SJSA1 (cell line): ENCODE measurements at places on chromosomes 12 and 14. TPM values are rescaled to one million over a fixed set of nuclear protein-coding genes. Genes with fewer than 3 reads are reported as not detected.

DNA sequence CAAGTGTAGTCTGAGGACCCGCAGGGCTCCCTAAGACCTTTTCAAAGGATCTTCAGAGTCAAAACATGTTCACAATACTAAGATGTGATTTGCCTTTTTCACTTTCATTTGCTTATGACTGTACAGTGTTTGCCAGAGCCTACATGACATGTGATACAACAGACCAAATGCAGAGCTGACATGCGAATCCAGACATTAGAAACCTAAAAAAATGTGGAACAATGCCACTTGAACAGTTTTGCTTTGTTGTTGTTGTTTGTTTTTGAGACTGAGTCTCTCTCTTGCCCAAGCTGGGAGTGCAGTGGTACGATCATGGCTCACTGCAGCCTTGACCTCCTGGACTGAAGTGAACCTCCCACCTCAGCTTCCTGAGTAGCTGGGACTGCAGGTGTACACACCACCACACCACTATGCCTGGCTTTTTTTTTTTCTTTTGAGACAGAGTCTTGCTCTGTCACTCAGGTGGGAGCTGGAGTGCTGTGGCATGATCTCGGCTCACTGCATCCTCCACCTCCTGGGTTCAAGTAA lies 5.3 kb upstream of the RAB35 start:
- DNase-seq = no peak

- DNase-seq = peak; percentile 79
These were observed 48.6 kb upstream of the PPM1H start for GRCh38 chr12:62983594-62983993.

- no peak for DNase-seq
These were observed 16.6 kb upstream of the MCRS1 start for GRCh38 chr12:49584591-49584990.

DNA sequence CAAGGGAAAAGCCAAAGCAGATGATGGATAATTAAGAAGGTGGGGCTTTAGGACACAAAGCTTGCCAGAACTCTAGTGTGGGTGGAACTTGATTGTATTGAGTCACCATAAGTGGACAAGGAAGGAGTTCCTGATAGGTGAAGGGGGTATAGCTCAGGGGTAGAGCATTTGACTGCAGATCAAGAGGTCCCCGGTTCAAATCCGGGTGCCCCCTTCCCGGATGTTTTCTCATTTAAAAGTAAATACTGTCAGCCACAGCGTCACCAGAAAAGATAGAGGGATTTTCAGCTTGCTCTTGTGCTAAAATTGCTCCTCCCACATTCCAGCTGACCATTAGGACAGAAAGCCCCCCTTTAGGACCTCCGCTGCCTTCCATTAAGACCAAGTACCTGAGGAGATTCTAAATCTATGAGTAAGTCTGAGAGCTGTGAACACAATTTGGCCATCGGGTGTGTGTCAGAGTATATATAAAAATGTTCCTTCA lies 36.6 kb downstream of the DCAF4 start:
- peak; percentile 56 for DNase-seq

DNA sequence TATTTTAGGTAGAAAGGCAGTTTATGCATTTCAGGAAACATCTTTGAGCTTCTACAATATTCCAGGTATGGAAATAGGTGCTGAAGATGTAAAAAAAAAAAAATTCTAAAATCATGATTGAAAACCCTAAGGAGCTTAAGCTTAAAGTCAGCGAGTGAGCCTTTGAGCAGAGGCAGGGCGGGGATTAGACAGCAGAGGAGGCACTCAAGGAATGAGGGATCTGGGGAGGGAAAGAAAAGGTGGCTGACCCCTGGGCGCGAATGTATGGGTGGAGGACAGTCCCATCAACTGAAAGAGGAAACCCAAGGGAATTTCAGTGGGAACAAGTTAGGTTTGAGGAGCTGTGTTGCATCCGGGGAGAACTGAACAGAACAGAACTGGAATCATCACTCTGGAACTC lies 6.4 kb upstream of the PTMS start:
- no peak for DNase-seq

GRCh38 chr12:79326663-79327062 lies 364.1 kb downstream of the PAWR start:
- DNase-seq = no peak

DNA sequence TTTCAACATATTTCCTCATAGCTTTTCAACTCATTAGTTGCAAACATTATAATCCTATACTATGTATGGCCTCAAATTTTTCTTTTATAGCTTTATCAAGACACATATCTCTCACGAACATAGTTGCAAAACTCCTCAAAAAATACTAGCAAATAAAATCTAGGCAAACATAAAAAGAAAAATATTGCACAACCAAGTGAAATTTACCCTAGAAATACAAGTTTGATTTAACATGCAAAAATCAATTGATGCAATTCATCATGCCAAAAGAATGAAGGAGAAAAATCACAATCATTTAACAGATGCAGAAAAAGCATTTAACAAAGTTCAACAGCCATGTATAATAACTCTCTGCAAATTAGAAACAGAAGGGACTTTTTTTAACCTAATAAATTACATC lies 33.3 kb upstream of the KCNH5 start:
- no peak for DNase-seq

- DNase-seq = no peak
These were observed 547.1 kb upstream of the USP15 start for GRCh38 chr12:61713121-61713520.

DNA sequence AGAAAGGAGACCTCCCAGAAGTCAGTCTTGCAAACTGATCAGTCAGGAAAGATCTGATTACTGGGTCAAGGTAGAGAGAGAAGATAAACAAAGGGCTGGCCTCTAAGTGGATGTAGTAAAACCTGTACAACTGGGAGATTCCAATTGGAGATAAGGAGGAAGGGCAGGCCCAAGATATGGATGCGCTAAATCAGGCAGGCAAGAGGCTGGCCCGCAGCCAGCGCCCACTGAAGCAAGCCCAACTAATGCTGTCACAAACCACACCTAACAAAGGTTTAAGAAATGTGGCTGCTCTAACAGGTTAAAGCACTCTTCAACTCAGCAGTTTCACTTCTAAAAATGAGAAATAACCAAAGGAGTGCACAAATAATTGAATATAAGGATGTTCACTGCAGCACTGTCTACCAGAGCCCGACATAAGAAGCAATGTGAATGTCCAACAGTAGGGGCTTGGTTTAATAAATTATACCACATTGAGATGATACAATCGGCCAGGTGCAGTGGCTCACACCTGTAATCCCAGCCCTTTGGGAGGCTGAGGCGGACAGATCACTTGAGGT lies 4.7 kb downstream of the GLTP start:
- DNase-seq = no peak

GRCh38 chr12:67632005-67632404 lies 16.5 kb upstream of the DYRK2 start:
- no peak for DNase-seq

DNA sequence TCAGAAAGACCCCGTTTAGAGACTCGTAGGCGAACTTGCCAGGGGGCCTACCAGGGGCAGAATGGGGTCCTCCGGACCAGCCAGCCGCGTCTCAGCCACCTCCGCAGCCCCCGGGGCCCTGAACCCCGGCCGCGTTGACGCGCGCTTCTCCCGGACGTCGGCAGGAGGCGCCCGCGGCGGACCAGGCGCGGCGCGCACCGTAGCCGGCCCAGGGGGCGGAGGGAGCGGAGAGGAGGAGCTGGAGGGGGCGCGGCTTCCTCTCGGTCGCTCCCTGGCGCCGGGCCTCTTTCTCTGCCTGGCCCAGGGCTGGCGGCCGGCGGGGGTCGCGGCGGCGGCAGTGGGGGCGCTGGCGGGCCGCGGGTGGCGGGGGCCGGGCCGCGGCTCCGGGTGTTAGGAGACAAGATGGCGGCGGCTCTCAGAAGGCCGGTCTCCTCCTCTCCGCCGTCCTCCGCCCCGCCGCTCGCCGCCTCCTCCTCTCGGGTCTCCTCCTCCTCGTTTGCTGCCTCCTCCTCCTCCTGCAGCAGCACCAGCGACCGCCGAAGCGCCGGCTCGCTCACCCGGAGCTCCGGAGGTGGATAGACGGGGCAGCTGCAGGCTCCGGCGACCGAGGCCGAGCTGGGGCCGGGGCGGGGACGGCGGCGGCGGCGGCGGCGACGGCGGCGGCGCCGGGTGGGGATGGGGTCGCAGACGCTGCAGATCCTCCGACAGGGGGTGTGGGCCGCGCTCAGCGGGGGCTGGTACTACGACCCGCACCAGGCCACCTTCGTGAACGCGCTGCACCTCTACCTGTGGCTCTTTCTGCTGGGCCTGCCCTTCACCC lies at the start of gene PCNX1:
Gene PCNX1 (plus strand): TSS at position 284 of the 820 bp plus-strand sequence. CDS start 392 bp downstream, at position 676.
- DNase-seq = peak; percentile 83

- no peak for DNase-seq
These were observed 29.1 kb upstream of the ANO6 start for GRCh38 chr12:45186762-45187161.

- peak; percentile 49 for DNase-seq
These were observed 112.3 kb upstream of the DNM1L start for GRCh38 chr12:32566663-32567295.

GRCh38 chr12:102685841-102686240 lies 205.5 kb upstream of the IGF1 start:
- no peak for DNase-seq

DNA sequence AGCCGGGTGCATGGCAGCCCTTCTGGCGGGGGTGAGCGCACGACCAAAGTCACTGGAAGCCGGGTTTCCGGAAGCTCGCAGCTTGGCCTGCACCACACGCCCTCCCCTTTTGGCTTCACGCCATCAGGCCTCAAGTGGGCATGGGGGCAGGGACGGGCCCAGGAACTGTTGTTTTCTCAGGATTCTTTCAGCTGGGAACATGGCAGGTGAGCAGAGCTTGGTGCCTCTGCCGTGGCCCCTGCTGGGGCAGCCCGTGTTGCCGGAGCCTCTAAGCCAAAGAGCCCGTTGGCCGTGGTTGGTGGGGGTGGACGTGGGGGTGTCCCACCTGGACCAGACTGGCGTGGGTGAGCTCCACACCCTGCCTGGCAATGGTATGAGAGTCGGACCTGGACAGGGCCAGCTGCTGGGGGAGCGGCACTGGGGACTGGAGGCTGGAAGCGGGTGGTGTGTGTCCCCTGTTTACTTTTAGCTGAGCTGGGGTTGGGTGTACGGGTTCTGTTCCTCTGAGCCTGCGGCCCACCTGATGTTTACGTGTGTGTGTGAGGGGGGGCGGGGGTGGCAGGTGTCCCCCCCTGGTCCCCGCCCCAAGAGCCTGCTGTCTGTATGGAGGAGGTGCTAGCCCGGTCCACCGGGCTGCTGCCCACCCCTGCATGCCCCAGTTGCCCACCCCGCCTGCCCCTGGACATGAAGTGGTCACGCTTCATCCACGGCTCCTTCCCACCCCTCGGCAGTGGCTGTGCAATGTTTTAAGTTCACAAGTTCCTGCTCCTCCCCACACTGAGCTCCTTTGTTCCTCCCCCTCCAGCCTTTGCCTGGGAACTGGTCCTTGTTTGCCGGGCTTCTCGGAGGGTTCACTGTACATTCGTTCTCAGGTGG lies 28.7 kb upstream of the PLD4 start:
- DNase-seq = no peak

GRCh38 chr12:76183459-76184186 lies 99.1 kb upstream of the NAP1L1 start:
- peak; percentile 89 for DNase-seq

DNA sequence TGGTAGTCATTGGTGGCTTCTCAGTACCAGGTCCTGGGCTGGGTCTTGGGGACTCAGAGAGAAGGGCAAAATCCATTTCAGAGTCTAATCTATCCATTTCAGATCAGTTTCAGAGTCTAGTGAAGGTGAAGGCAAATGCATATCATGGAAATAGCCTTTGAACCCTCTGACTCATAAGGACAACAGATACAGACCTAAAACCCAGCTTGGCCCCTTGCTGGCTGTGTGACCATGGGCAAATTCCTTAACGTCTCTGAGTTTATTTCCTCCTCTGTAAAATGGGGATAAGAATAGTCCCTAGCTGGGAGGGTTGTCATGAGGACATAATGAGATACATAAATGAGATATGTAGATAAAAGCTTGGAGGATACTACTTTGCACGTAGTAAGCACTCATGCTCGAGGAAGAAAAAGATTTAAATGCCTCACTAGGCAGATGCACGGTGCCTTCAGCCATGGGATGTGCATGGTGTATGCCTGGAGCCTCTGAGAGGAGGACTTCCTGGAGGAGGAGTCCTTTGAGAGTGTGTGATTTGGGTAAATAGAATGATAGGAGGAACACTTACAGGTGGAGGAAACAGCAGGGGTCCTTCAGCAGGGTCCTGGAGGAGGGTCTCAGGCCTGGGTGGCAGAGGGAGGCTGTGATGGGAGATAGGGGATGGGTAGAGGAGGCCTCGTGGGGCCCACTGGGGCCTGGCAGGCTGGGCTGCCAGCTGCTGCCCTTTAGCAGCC lies 8.0 kb downstream of the DTX1 start:
- DNase-seq = no peak

GRCh38 chr14:77786148-77786547 lies 13.8 kb upstream of the ADCK1 start:
- no peak for DNase-seq

DNA sequence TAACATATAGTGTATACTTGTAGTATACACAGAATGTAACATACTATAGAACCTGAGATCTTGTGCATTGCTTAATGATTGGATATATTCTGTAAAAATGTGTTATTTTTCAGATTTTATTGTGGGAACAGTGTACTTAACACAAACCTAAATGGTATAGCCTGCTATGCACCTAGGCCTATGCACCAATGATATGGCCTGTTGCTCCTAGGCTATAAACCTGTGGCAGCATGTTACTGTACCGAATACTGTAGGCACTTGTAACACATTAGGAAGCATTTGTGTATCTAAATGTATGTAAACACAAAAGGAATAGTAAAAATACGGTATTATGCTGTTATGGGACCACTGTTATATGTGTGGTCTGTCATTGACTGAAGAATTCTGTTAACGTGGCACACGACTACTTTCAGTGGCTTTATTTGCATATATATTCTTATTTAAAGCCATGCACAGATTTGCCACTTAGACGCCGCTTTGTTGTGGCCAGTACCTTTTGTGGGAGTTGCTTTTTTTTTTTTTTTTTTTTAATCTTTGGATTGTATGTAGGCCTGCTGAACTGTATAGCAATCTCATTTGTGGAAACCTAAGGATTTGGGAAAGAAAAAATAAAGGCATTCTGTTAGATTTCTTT lies 7.4 kb downstream of the PAPOLA start:
- DNase-seq = no peak

GRCh38 chr14:81400852-81401251 lies 728 bp upstream of the STON2 start:
- DNase-seq = no peak

DNA sequence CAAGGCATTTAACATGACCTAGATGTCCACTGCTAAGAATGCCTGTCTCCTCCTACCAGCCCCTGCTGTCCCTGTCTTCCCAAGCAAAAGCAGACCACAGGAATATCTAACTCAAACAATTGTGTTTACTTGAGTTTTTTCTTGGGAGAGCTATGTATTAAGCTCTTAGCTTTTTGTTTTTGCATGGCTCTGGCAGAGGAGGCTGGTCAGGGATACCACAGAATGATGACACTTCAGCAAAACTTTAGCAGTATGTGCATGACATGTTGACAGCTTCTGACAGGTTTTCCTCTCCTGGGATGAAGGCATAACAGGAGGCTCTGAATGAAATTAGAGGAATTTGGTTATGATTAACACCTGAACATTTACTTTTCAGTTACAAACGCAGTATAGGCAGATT lies 6.9 kb downstream of the TMBIM6 start:
- DNase-seq = peak; percentile 68

SLC17A8 gene
- total RNA-seq = not detected in 2 replicates

IL25 gene
- total RNA-seq = not detected in 2 replicates

SLCO1A2 gene
- not detected in 2 replicates for total RNA-seq

KRT78 gene
- total RNA-seq = 0.21 TPM in 1 of 2 replicates, not detected in the other

CCNT1 gene
- total RNA-seq = 17.1 and 28.4 TPM in 2 replicates

IL26 gene
- not detected in 2 replicates for total RNA-seq

POTEG gene
- not detected in 2 replicates for total RNA-seq

STON2 gene
- 0.08 TPM in 1 of 2 replicates, not detected in the other for total RNA-seq

TMEM19 gene
- 42.6 and 54.4 TPM in 2 replicates for total RNA-seq

BTG1 gene
- total RNA-seq = 4.8 and 6.2 TPM in 2 replicates
